ENCODE measurements at places on chromosomes 2 and 18. TPM values are rescaled to one million over a fixed set of nuclear protein-coding genes. Genes with fewer than 3 reads are reported as not detected.

DNA sequence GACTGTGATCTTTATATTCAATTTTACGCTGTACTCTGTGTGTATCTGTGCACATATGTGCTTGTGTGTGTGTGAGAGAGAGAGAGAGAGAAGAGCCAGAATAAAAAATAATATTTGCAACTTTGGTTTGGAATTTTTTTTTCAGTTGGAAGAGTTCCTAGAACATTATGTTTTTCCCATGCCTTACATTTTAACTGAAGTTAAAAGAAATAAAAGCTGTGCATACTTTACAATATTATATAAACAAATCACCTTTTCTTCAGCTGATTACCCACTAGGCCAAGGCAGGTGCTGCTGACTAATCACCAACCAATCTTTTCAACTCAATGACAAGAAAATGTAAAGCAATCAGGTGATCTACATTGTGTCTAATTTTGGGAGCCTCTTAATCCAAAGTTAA is 366.3 kb downstream of the NYAP2 start:
- H3K4me1 ChIP-seq = no peaks in the 10 kb centered on the region
- H3K36me3 ChIP-seq = no peaks in the 10 kb centered on the region
- DNase-seq = no peak
- H3K27me3 ChIP-seq = no peaks in the 10 kb centered on the region
- no peak overlapping the region for H3K4me3 ChIP-seq
- H3K27ac ChIP-seq = no peak overlapping the region

GRCh38 chr2:233708942-233709341 is 3.8 kb upstream of the UGT1A5 start:
- DNase-seq = no peak
- peaks cover 22% of the 10 kb centered on the region for H3K27me3 ChIP-seq
- no peak overlapping the region for H3K4me3 ChIP-seq
- no peak overlapping the region for H3K27ac ChIP-seq
- no peaks in the 10 kb centered on the region for H3K36me3 ChIP-seq

DNA sequence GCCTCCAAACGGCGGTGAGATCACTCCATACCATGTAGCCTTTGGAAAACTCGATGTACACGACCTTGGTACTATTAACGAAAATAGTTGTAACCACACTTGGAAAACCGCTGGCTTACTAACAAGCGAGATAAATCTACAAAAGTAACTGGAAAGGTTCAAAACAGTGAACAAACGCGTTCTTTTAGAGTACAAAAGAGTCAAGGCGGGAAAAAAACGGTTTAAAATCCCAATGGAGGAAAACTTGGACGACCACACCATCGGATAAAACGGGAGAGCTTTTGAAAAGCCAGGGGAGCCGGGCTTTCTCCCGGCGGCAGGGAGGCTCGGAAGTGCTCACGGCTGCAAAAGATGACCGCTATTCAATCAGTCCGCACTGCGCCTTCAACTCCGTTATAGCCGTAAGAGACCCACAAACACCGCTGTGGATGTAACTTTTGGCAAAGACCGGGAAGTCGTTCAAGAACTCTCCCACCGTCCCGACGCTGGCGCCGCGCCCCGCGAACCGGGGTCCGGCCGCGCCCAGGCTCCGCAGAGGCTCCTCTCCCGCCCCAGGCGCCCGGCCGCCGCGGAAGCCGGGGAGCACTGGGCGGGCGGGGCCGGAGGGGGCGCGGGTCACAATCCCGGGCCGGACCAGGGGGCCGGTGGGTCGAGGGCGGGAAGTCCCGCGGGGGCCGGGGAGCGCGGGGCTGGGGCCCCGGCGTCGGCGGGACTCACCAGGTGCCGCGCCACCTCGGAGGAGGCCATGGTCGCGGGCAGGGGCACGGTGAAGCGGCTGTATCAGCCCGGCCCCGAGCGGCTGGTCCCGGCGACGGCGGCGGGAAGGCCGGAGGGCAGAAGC is 465 bp downstream of the SEPTIN10 start:
- H3K4me3 ChIP-seq = peak overlapping the region; percentile 90
- peaks cover 11% of the 10 kb centered on the region for H3K4me1 ChIP-seq
- no peak overlapping the region for H3K27ac ChIP-seq
- no peak for DNase-seq
- peaks cover 2% of the 10 kb centered on the region for H3K36me3 ChIP-seq
- H3K27me3 ChIP-seq = peaks cover 70% of the 10 kb centered on the region

DNA sequence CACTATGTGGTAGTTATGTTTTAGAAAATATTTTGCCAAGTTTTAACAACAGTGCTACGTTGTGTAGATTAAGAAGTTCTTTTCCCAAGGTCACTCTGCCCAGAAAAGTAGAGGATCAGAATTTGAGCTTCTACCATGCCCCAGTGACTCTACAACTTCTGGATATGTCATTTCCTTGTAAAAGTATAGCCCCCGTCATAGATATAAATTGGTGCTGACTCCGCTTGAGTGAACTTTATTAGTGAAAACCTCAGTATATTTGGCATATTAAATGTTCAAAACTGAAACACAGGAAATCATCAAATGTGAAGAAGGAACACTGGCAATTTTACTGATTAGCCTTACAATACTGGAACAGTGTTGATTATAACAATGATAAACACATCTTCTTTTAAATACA is 256.7 kb upstream of the UBE2E3 start:
- H3K27ac ChIP-seq = no peak overlapping the region
- no peaks in the 10 kb centered on the region for H3K4me1 ChIP-seq
- H3K36me3 ChIP-seq = no peaks in the 10 kb centered on the region
- peaks cover 3% of the 10 kb centered on the region for H3K27me3 ChIP-seq
- no peak overlapping the region for H3K4me3 ChIP-seq

GRCh38 chr2:191614759-191615158 is 63.2 kb upstream of the NABP1 start:
- no peaks in the 10 kb centered on the region for H3K27me3 ChIP-seq
- no peak overlapping the region for H3K4me3 ChIP-seq
- H3K27ac ChIP-seq = no peak overlapping the region
- H3K36me3 ChIP-seq = peaks cover 2% of the 10 kb centered on the region

- H3K27ac ChIP-seq = no peak overlapping the region
- no peaks in the 10 kb centered on the region for H3K36me3 ChIP-seq
- no peaks in the 10 kb centered on the region for H3K4me1 ChIP-seq
- no peak overlapping the region for H3K4me3 ChIP-seq
Measured at GRCh38 chr18:31428211-31428610, 19.3 kb upstream of the DSG3 start.

DNA sequence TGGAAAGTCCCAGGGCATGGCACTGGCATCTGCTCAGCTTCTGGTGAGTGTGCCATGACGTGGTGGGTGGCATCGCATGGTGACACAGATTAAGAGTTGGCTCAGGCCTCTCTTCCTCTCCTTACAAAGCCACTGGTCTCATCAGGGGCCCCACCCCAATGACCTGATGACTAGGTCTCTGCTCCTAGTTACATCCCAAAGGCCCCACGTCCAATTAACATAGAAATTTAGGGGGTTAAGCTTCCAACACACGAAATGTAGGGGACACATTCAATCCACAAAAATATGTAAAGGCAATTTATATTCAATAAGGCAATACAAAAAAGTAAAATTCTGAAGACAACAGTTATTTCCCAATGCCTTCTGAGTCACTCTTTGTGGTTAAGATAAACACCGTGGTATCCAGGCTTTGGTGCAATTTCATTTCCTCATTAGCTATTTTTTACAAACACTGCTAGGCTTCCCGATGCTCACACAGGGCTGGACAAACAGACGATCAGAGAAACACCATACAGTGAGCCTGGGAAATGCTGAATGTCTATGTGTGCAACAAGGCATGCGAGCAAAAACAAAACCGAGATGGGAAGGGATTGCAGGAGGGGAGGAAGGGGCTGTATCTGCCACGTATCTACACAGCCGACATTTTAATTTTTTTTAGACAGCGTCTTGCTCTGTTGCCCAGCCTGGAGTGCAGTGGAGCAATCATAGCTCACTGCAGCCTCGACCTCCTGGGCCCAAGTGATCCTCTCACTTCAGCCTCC is 67.2 kb downstream of the MBP start:
- peaks cover 68% of the 10 kb centered on the region for H3K36me3 ChIP-seq
- DNase-seq = peak; percentile 77
- no peaks in the 10 kb centered on the region for H3K27me3 ChIP-seq

The PJVK gene
- 2.0 TPM for total RNA-seq

The LIPG gene
- 0.57 TPM for total RNA-seq

The ACVR1C gene
- 0.98 TPM for total RNA-seq

The TTC39C gene
- total RNA-seq = 28.8 TPM
